ENCODE measurements at places on chromosomes 4 and X.

DNA sequence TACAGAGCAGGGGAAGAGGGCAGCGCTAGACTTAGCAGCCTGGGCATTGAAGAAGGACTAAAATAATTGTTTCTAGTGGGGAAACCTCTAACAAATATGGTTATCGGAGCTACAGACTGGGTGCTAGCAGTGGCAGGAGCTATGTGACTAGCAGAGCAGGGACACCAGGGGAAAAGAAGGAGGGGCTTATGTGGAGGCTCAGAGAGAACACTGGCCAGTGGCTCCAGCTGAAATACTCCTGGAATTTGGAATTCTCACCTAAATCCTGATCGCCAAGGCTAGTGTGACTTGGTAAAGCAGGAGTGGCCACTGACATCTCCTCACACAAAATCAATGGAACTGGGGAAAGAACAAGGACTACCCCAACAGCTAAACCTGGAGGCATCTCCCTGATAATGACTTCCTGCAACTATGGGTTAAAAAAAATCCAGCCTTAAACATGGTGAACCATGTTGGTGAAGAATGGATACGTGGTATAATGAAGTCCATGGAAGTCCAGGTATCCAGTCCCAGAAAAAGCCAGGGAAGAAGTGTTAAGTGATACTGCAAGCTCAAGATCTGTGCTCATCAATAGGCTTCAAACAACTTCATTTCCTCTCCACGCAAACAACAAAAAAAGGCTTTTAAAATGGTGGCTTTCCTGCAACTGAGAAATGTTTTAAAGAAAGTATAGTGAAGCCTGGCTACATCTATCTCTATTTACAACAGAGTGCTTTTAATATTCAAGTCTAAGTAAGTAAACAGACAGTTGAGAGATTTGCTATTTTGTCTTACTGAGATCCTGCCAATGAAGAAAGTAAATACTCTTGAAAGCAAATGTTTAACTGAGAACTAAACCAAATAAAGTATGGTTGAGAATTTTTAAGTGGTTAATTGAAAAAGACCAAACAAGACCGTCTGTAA lies 1.8 kb downstream of the TAPT1 start:
- no peak for DNase-seq

DNA sequence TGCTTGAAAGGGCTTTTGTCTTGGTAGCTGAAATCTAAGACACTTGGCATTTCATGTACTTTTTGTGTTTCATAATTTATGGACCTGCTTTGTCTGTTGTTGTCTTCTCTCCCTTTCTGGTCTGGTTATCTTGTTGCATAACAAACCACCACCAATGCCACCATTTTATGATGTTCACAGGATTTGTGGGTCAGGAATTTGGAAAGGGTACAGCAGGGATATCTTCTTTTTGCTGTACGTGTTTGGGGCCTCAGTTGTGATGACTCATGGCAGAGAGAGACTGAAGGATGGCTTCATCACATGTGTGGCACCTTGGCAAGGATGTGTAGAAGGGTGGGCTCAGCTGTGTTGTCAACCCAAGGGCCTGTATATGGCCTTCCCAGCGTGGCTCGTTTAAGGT lies 35.2 kb downstream of the KDM6A start:
- DNase-seq, result no peak

DNA sequence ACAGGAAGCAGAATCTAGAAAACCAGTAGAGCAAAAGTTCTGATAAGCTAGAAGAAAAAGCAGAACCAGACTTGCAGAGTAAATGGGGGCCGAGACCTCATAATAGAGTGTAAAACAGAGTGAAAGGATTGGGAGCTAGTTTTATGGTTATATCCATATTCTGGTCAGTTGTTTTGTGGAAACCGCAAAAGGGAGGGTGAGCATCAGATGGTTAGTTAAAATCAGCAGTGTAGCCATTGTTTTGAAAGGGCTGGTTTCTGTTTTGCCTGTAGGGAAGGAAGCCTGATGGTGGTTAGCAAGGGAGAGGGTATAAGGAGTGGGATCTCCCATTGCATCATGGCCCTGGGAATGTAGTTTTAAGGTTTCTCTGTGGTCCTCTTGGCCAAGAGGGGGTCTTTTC lies 17.2 kb upstream of the CCNI start:
- no peak for DNase-seq

- DNase-seq, result no peak
Measured at GRCh38 chr4:63371001-63371400, 1038.2 kb downstream of the TECRL start.

DNA sequence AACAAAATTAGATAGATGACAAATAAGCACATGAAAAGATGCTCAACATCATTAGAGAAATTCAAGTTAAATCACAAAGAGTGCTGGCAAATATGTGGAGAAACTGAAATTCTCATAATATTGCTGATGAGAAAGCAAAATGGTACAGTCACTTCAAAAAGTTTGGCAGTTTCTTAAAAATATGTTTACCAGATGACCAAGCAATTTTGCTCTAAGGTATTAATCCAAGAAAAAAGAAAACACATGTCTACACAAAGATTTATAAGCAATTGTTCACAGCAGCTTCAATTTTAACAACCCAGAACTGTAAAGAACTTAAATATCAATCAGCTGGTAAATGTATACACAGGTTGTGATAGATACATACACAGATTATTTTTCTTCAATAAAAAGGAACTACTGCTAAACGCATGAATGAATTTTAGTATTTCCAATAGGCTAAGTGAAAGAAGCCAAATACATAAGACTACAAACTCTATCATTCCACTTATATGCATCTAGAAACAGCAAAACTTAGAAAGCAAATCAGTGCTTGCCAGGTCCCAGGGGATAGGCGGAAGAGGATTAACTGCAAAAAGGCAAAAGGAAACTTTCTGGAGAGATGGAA lies 11.7 kb downstream of the OTUD4 start:
- no peak for DNase-seq

GRCh38 chrX:116881961-116882360 lies 419.2 kb upstream of the CT83 start:
- no peak for DNase-seq

GRCh38 chrX:11628399-11628798 lies 37.3 kb downstream of the ARHGAP6 start:
- no peak for DNase-seq

- no peak for DNase-seq
Measured at GRCh38 chr4:94451051-94451694, 569 bp upstream of the PDLIM5 start.

DNA sequence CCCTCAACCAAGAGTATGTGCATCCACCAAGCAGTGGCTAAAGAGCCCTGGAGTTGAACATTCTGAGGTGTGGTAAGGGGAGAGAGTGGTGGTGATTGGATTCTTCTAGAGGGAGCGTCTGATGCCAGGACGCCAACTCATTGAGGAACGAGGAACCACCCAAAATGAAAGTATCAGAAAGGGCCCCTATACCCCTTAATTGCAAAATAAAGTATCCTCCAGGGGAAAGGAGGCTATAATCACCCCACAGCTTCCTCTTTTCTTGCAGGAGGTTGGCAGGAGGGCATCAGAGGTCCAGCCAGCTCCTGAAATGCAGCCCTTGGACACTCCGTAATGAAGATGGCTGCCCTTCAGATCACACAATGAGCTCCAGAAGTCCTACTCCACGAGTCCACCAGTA lies 5.3 kb upstream of the KIAA1210 start:
- no peak for DNase-seq

DNA sequence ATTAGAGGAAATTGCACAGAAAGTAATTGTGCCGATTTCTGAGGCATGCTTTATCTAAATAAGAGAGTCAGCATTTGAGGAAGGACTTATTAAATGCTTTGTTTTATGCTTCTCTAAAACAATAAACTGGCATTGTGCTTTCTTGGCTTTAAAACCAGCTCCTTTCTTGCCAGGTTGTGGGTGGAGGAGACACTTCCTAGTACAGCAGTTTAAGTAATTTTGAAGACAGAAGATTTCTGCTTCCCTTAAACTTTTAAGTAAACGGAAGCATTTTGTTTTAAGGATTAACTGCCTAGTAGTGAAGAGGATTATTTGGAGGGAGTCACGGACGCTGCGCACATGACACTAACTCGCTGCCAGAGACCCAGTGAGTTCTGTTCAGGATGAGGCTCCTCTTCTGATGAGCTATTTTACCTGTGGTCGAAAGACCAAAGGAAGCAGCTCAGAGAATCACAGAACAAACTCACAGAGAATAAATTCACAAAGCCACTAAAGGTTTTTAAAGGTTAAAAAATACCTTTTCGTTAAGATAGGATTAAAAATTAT lies 169.5 kb downstream of the TLL1 start:
- no peak for DNase-seq

- no peak for DNase-seq
Measured at GRCh38 chr4:3703677-3704521, 62.3 kb upstream of the ADRA2C start.

GRCh38 chrX:28188526-28188925 lies 207.3 kb upstream of the DCAF8L1 start:
- DNase-seq, result no peak

- DNase-seq, result no peak
Measured at GRCh38 chrX:107451731-107452130, 2.3 kb downstream of the FRMPD3 start.
